ENCODE measurements at places on chromosomes 1 and 21.

DNA sequence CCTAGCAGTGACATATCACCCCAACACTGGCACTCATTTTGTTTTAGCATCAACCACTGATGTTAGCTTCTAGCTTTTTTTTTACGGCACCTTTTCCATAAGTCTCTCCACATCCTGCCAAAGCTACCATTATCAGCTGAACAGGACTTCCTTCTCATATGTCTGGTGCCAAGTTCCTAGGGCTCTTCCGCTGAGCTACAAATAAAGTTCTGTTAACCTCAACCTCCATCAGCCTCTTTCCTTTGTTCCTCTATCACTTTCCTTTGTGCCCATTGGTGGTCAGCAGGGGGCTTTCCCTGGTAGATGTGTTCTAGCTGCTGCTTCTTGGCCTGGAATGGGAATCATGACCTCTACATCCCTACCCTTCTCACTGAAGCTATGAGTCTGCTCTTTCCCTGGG lies 163.8 kb downstream of the FAF1 start:
- DNase-seq: no peak

GRCh38 chr1:78383923-78384322 lies 106.9 kb upstream of the PTGFR start:
- DNase-seq: no peak

- no peak for DNase-seq
These were observed 1.2 kb downstream of the EFNA1 start for GRCh38 chr1:155128755-155129473.

GRCh38 chr1:43303471-43304313 lies 2.9 kb downstream of the TIE1 start:
- no peak for DNase-seq

DNA sequence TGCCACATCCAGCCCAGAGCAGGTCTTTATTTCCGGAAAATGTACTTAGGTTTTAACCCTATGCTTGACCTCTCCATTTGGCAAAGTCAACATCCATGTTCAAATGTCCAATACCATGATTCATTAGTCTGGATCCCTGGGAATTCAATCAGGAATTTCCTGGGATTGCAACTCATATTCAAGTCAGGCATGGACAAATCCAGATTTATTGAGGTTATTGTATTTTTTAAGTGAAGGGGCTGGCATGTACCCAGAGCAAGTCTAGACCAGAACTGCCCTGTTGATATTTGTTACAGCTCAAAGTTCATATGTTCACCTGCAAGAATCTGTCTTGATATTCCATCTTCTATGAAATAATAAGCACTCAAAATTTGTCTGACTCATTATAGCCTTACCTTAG lies 521.1 kb downstream of the ADGRL2 start:
- peak; percentile 30 for DNase-seq

GRCh38 chr1:231162297-231162969 lies 575 bp downstream of the TRIM67 start:
- DNase-seq: peak; percentile 23

DNA sequence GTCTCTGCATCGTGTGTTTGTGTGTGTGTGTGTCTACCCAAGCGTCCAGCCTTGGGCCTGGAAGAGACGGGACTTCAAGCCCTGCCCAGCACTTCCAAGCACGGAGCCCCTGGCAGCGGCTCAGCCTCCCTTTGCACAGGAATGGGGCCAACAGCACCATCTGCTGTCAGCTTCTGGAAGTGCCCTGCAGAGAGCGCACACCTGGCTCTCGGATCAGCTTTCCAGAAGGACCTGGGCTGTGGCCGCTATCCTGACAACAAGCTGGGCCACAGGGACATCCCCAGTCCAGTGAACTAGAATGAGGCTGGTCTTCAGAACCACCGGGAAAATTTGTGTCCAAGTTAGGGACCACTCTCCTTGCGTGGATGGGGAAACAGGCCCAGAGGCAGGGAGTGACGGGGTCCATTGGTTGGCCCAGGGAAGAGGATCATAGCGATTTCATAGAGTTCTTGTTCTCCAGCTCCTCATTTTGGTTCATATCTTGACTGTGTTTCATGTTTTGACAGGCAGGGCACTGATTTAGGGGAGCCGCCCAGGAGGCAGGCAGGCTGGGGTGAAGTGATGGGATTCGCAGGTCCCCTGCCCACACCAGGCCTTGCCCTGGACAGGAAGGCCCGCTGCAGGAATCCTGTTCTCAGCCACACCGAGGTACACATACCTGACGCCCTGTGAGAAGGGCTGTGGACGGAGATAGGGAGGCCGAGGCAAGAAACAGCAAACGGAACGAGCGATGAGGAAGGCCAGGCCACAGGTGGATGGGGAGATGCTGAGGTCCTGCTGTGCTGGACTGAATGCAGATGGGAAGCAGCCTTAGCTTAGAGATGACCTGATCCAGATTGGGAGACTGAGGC lies 38.4 kb downstream of the TAS1R2 start:
- DNase-seq: peak; percentile 47

GRCh38 chr1:201499795-201500669 lies 6.9 kb downstream of the CSRP1 start:
- DNase-seq: no peak

GRCh38 chr1:97764991-97765390 lies 155.8 kb downstream of the DPYD start:
- DNase-seq: no peak

- DNase-seq: peak; percentile 29
These were observed 405.1 kb downstream of the VAV3 start for GRCh38 chr1:107559881-107560280.

DNA sequence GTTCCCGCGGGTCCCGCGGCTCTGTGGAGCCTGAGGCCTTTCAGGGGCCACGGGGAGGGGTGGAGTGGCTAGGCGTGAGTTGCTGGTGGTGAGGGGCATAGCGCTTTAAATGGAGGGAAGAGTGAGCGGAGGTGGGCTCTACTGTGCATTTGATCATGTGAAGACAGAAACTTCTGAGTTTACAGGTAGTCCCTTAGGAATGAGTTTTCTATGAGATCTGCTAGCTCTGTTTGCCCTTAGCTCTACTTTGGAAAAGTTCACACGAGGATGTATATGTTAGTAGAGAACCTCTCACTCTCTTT lies 593 bp downstream of the ST6GALNAC3 start:
- DNase-seq: no peak

DNA sequence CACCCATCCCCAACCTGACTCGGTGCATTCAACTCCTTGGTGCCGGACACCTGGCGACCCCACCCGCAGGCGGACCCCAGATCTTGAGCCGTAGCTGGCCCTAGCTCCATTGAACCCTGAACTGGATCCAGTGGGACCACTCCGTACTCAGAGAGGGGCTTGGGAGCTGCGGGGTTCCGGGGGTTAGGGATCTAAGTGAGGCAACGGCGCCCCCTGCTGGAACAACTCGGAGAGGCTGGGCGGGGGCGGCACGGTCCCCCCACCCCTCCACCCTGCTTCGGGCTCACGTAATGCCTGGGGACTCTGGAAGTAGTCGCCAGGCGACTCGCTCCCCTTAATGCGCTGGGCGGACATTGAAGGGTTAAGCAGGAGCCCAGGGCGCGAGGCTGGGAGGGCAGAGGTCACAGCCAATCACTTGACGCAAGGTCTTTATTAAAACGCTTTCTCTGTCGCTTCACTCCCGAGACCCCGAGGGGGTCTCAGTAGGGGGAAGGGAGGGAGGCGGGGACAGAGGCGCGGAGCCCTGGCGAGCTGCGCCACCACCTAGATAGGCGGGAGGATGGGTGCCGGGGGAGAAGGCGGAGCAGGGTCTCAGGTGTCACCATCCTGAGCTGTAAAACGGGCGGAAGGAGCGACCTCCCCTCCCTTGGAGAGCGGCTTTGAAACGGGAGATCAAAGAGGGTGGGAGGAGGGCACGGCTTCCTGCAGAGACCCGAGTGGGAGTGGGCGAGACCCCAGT lies 704 bp upstream of the CRABP2 start:
- peak; percentile 77 for DNase-seq

All from fibroblast of skin of right quadriceps (primary cell).